Peyer's patch (tissue), 4 donors: ENCODE measurements at places on chromosomes 11 and 22. TPM values are rescaled to one million over a fixed set of nuclear protein-coding genes. Genes with fewer than 3 reads are reported as not detected.

TCIRG1 gene
- total RNA-seq, result 396 TPM

GRCh38 chr22:23497016-23497885, 82.8 kb downstream of the IGLL1 start:
- no peaks in the 10 kb centered on the region for H3K27me3 ChIP-seq
- H3K4me1 ChIP-seq, result no peaks in the 10 kb centered on the region
- no peak for DNase-seq

GRCh38 chr11:67564230-67564629, 19.4 kb upstream of the GSTP1 start:
- no peaks in the 10 kb centered on the region for H3K36me3 ChIP-seq
- peaks cover 6% of the 10 kb centered on the region for H3K4me1 ChIP-seq
- DNase-seq, result no peak

DNA sequence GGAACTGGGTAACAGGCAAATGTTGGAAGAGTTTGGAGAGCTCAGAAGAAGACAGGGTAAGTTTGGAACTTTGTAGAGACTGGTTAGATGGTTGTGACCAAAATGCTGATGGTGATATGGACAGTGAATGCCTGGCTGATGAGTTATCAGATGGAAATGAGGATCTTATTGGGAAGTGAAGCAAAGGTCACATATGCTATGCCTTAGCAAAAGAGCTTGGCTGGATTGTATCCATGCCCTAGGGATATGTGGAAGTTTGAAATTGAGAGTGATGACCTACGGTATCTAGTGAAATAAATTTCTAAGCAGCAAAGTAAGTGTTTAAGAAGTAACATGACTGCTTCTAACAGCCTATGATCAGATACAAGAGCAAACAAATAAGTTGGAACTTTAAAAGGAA, 17.8 kb downstream of the BBOX1 start:
- DNase-seq, result no peak
- H3K4me3 ChIP-seq, result no peak overlapping the region
- no peaks in the 10 kb centered on the region for H3K4me1 ChIP-seq
- no peak overlapping the region for H3K27ac ChIP-seq

- no peak overlapping the region for H3K4me3 ChIP-seq
- H3K4me1 ChIP-seq, result no peaks in the 10 kb centered on the region
- H3K27me3 ChIP-seq, result no peaks in the 10 kb centered on the region
- H3K27ac ChIP-seq, result no peak overlapping the region
- no peaks in the 10 kb centered on the region for H3K36me3 ChIP-seq
Observed at GRCh38 chr11:7300281-7300680, 48.6 kb downstream of the SYT9 start.

DNA sequence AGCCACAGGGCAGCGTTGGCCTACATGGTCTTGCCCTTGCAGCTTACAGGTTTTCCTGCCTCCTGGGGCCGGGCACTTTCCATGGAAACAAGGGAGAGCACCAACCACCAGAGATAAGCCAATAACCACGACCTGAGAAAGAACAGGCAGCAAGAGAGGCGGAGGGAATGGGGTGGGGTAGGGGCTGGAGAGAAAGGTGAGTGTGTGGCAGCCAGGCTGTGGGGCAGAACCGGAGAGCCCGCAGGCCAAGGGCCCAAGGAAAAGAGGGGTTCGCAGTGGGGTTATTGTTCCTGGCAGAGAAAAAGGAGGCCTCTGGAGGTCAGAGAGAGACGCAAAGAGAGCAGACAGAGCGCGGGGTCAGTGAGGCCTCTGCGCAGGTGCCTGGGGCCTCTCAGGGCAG, 33.2 kb downstream of the LRRC74B start:
- no peaks in the 10 kb centered on the region for H3K4me1 ChIP-seq
- H3K27ac ChIP-seq, result no peak overlapping the region

PHLDA2 gene
- total RNA-seq, result 4.1 TPM

DNA sequence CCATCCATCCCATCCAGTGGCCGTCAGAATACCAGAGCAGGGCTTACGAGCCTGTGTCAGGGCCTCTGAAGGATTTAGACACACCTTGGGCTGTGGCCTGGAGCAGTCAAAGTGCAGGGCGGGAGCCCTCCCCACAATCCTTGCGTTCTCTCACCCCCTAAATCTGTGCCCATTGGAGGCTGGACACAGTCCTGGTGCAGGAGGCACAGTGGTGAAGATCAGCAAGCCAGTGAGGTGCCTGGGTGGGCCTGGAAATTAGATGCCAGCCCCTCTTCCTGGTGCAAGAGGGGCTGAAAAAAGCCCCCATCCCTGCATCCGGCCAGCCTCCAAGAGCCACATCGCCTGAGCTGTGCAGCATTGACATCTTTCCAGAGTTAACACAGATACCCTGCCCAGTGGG, 1045.8 kb downstream of the TBC1D22A start:
- H3K4me3 ChIP-seq, result no peak overlapping the region
- no peaks in the 10 kb centered on the region for H3K36me3 ChIP-seq

DNA sequence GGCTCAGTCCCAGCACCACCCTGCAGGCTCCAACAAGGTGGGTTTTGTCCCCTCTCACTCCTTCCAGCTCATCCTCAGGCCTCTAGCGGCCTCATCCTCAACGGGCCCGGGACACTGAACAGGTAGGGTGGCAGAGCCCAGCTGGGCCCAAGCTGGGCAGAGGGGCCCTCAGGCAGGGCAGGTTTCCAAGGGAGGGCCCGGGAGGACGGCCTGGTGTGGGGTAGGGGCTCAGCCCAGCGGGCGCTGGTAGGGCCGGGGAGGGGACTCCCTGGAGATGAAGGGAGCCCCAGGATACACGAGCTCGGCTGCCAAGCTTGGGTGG, 2.5 kb upstream of the IFITM10 start:
- H3K27me3 ChIP-seq, result no peaks in the 10 kb centered on the region
- H3K4me3 ChIP-seq, result no peak overlapping the region
- peaks cover 3% of the 10 kb centered on the region for H3K36me3 ChIP-seq
- DNase-seq, result no peak

DNA sequence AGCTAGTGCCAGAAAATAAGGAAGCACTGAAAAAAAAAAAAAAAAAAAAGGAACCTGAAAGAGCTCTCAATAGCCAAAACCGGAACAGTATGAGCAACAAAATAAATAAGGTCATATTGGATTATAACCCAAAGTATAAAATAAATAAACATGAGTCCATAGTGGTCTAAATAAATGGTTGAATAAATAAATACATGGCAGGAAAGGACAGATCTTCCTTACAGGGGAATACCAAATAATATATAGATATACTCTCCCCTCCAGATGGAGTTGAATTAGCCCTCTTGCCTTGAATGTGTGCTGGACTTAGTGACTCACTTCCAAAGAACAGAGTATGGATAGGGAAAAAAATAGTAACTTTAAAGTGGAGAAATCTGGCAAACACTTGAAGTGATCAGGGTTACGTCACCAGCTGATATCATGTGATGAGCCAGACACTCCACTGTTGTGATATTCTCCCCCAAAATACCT, 14.3 kb upstream of the ARRB1 start:
- H3K4me3 ChIP-seq, result no peak overlapping the region
- H3K27me3 ChIP-seq, result no peaks in the 10 kb centered on the region
- DNase-seq, result no peak
- no peaks in the 10 kb centered on the region for H3K36me3 ChIP-seq
- H3K4me1 ChIP-seq, result no peaks in the 10 kb centered on the region

SCN3B gene
- total RNA-seq, result 1.8 TPM

GRCh38 chr11:115707180-115707905, 203.1 kb upstream of the CADM1 start:
- no peak overlapping the region for H3K4me3 ChIP-seq
- DNase-seq, result no peak
- H3K36me3 ChIP-seq, result no peaks in the 10 kb centered on the region
- no peaks in the 10 kb centered on the region for H3K4me1 ChIP-seq
- no peaks in the 10 kb centered on the region for H3K27me3 ChIP-seq

DNA sequence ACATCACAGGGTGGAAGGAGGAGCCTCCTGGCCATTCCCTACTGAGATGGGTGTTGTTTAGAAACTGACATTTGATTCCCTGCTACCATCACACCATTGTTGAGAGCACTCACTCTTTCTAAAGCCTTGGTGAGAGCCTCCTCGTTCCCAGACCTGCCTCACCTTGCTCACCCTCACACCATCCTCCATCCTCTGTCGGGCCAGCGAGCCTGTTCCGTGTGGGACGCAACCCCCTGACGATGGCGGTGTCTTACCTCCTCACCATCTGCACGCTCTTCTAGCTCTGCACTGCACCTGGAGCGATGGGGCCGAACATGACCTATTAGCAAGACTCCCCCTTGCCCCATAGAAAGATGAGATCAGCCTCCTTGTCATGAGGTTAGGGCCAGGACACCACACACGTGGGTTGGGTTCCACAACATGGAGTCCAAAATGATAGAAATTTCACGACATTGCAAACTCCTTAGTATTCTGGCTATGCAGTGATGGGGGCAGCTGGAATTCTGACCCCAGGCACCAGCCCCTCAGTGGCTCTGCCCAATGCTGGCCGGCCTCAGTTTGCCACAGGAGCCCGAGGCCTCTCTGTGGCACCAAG, 1017.9 kb downstream of the TBC1D22A start:
- no peak overlapping the region for H3K27ac ChIP-seq
- no peak for DNase-seq
- no peaks in the 10 kb centered on the region for H3K4me1 ChIP-seq
- no peak overlapping the region for H3K4me3 ChIP-seq
- no peaks in the 10 kb centered on the region for H3K36me3 ChIP-seq
